Stimulated activated CD8-positive, alpha-beta memory T cell treated with anti-CD3 and anti-CD28 coated beads, Interleukin-7, amount 100 ng/mL, for 4 hours (primary cell): ENCODE measurements at places on chromosomes 1 and 21.

- no peak for DNase-seq
Measured at GRCh38 chr1:100989306-100990077, 36.1 kb downstream of the DPH5 start.

GRCh38 chr1:197736685-197737084 lies 38.6 kb downstream of the DENND1B start:
- DNase-seq = no peak

- DNase-seq = no peak
Measured at GRCh38 chr1:223156343-223156742, 13.3 kb upstream of the TLR5 start.

DNA sequence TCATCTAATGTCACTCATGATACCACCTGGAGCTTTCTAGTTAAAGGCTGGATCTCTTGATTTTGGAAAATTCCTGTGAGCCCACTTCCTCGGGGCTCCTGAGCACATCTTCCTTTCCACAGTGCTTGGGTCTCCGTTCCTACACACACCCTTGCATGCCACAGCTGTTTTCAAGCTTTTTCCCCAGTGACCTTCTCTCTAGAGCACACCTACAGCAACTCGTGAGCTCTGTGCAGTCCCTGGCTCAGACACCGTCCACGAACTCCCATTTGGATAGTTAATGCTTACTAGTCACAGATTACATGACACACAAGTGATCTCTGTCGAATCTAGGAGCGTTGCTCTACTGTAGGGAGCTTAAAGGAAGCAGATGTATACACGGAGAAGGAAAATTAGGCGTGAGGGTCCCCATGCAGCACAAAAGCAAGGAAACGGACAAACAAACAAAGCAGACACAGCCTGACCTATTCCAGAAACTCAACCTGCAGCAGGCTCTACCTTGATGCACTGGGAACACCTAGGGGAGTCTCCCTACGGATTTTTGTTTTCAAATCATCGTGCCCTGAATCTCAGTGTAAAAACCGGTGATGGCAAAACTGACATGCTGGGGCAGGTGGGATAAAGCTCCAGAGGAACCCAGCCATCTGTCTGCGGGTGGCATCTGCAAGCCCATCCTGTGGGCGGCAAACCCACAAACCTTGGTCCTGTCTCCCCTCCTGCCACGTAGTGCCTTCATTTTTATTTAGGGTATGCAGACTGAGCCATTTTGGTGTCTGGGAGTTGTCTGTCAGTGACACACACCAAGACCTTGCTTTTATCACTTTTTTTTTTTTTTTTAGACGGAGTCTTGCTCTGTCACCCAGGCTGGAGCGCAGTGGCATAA lies 177.8 kb downstream of the RUNX1 start:
- no peak for DNase-seq

- no peak for DNase-seq
Measured at GRCh38 chr21:34812504-34813265, 143.9 kb downstream of the CLIC6 start.

- DNase-seq = no peak
Measured at GRCh38 chr1:55150880-55151588, 64.1 kb downstream of the USP24 start.

- DNase-seq = no peak
Measured at GRCh38 chr1:181326348-181326747, 157.0 kb upstream of the CACNA1E start.

DNA sequence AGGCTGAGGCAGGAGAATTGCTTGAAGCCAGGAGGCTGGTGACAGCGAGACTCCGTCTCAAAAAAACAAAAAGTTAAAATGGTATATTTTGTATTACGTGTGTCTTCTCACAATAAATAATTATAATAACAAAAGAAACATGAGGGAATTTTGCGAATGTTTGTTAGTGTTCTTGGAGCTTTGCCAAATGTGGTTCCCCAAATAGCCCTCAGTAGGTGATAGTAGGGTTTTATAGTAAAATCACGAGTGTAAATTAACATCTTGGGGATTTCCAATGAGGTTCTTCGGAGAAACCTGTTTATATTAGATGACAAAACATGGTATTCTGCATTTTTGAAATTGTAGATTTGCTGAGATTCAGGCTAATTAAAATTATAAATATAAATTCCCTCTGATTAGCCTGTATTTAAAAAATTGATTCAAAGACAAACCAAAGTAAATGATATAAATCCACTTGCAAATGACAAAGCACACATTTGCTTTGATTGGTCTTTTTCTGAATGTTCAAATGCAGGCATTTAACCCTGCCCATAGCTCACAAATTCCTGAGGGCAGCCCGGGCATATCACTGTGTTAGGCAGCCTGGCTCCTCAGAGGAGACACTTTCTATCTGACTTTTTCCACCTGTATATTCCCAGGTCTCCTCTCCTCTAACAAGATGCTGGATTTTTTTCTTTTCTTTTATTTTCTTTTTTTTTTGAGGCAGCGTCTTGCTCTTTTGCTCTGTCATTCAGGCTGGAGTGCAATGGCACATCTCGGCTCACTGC lies 50.3 kb upstream of the TSNAX start:
- no peak for DNase-seq

DNA sequence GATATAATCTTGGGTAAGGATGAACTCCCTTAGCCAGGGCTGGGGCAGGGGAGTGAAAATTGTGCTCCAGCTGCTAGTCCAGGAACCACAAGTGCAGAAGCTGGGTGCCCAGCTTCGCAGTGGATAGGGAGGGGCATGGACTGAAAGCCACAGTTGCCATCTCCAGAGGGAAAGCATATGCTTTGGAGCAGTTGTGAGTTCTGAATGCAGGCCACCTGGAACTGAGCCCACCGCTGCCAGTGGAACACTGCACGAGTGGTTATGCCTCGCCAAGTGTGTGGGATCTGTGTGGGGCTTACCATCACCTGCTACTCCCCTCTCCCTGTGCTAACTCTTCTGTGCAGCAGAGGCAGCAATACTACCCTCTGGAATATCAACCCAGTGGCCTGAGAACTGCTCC lies 158.4 kb upstream of the DPT start:
- DNase-seq = no peak

DNA sequence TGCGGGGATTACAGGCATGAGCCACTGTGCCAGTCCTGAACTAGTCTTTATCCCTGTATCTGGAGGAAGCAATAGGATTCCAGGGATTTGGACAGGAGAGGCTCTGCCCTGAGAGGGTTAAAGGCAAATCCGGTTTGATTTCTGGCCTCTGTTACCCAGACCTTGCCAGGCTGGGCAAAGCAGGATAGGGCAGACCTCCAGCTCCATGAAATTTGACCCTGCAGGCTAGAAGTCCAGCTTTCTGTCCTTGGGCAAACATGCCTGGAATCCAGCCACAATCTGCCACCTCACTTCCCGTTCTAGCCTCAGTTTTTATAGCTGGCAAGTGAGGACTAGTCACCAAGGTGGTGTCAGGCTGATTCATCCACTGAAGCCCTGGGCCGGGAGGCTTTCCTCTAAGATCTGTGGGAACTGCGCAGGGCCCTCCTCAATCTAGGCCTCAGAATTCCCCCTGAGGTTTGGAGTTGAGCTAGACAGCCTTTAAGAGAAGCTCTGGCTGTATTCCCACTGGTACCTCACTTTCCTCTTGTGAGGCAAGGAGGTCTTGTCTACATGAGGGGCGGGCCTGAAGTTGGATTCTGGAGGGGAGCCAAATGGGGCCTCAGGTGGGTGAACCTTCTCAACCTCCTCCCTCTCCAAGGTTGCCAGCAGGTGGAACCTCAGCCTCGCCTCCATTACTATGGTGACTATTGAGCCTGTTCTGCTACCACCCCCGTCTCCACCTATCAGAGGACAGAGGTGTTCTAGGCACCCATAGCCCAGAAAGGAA lies 7.0 kb upstream of the P3R3URF start:
- no peak for DNase-seq

- no peak for DNase-seq
Measured at GRCh38 chr1:151960780-151961513, 32.7 kb downstream of the S100A10 start.

DNA sequence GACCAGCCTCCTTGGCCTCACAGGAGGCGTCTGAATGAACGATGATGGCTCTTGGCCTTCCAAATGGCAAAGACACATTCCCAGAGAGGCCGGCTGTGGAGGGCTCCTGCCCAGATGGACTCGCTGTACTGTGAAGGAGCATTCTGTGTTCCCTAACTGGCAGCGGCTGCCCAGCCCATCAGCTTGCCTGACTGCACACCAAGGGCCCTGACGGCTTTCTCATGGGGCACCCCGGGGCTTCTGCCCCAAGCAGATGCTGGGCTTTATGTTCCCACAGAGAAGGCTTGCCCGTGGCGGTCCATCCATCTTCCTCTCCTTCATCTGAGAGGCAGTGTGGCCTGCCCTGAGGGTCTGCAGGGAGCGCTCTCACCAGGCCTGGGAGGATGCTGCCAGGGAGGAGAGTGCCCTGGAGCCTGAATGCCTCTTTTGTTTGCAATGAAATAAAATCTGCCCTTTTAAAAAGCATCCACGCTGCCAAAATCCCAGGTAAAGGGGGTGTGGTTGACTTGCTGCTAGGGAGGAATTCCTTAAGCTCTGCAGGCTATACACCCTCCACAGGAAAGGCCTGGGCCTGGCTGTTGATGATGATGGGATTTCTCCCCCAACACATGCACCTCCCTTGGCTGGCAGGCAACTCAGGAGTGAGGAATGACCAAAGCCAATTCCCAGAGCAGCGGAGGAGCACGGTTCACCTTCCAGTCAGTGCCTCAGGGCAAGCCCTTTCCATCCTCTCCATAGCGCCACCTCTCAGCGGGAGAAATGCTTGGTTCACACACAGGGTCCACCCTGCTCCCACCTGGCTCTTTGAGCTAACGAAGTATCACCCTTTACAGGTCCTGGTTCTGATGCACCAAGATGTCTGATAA lies 84.6 kb upstream of the SSX2IP start:
- no peak for DNase-seq

GRCh38 chr1:53475664-53476063 lies 16.5 kb downstream of the DMRTB1 start:
- no peak for DNase-seq
